ACHN (cell line): ENCODE measurements at places on chromosomes 13 and 19.

- no peak for DNase-seq
These were observed 68.0 kb upstream of the GPR183 start for GRCh38 chr13:99374994-99375737.

- peak; percentile 63 for DNase-seq
These were observed 23.8 kb downstream of the SPATA13 start for GRCh38 chr13:24184265-24184841.

DNA sequence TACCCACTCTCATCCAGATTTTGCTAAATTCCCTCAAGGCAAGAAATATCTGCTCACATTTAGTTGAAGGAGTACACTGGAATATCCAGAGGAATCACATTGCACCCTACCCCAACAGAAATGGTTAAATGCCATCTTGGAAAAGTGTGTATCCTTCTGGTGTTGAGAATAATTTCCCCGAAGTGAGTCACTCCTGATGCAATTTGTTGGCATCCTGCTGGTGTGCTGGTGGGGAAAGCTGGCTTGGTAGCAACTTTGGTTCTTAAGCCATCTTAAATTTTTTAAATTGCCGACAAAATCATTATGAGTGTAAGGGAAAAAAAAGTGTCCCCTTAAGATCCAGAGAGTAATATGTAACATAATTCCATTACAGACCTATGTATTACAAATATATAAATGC, 337.3 kb upstream of the DACH1 start:
- DNase-seq: peak; percentile 52

DNA sequence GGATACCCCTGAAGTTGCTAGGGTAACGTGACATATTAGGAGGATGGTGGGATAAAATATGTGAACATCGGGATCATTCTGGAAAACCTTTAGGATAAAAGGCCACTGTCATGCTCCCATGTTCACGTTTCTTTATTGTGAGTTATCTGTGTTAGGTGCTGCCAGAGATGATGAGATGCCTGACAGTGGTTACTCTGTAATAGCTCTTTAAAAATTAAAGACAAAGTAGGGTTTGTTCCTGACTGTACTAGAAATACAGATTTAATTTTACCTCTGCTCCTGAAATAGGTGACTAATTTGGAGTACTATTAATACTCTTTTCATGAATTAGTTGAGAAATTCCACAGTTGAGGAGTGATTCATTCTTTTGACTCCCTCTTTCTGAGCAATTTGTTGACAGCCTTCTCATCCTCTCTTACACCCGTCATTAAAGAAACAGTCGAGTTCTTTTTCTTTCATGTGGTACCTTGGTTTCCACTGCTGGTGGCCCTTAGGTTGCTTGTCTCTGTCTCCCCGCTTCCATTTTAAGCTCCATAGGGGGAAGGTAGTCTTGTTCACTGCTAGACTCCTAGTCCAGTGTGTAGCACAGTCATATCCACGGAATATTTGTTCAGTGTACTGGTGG, 28.4 kb downstream of the SAE1 start:
- no peak for DNase-seq

GRCh38 chr13:55517312-55517711, 1623.4 kb upstream of the PRR20A start:
- DNase-seq: peak; percentile 8

- peak; percentile 35 for DNase-seq
These were observed 71.4 kb downstream of the ALOX5AP start for GRCh38 chr13:30806784-30807183.

- no peak for DNase-seq
These were observed 13.5 kb downstream of the ARL11 start for GRCh38 chr13:49641801-49642291.

- no peak for DNase-seq
These were observed 214.2 kb downstream of the OXGR1 start for GRCh38 chr13:96780105-96780504.

- DNase-seq: no peak
These were observed 959.1 kb upstream of the SLC10A2 start for GRCh38 chr13:104025303-104025702.

GRCh38 chr13:19053561-19053960, 128.1 kb downstream of the TUBA3C start:
- DNase-seq: no peak

DNA sequence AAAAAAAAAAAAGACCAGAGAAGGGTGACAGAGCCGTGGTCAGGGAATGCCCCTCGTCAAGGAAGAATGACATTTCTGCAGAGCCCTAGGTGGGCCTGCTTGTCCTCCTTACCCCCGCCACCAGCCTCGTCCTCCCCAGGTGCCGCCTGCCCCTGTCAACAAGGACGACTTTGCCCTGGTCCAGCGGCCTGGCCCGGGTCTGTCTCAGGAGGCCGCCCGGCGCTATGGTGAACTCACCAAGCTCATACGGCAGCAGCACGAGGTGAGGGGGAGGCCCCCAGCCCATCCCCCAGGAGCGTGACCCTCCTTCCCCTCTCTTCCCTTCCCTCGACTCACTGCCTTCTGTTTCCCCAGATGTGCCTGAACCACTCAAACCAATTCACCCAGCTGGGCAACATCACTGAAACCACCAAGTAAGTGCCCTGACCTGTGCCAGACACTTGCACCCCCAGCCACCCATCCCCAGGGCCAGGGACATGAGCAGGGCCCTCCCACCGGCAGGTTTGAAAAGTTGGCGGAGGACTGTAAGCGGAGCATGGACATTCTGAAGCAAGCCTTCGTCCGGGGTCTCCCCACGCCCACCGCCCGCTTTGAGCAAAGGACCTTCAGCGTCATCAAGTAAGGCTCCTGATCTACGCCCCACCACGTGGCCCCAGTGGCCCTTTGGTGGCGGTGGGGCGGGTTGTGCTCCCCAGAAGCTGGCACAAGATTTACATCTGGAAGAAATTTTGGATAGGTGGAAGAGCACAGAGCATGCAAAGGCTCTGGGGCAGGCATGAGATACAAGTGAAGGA, 14.8 kb downstream of the PODNL1 start:
- no peak for DNase-seq

GRCh38 chr13:75308222-75308621, 173.7 kb downstream of the TBC1D4 start:
- DNase-seq: no peak

GRCh38 chr13:21902709-21903098, 231.8 kb downstream of the FGF9 start:
- no peak for DNase-seq
